ENCODE measurements at places on chromosomes 1 and 21.

- DNase-seq, result no peak
Measured at GRCh38 chr1:167922023-167922422, 8.1 kb upstream of the ADCY10 start.

DNA sequence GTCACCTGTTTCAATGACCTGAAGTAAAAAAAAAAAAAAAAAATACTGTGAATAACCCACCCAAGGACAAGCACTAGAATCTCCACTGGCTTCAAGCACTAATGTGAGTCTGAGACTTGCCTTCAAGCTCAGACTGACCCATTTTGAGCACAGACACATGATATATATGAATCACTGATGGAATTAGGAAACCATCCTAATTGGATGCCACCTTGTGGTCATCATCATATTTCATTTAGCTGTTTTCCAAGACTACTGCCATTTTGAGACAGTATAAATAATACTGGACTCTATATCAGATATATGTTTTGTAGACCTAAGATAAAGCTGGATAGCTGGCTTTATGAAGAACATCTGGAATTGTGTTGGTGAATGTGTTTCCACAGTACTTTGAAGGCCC, 1232.0 kb downstream of the KCNT2 start:
- no peak for DNase-seq

GRCh38 chr1:116382321-116382720, 9.3 kb downstream of the ATP1A1 start:
- no peak for DNase-seq

DNA sequence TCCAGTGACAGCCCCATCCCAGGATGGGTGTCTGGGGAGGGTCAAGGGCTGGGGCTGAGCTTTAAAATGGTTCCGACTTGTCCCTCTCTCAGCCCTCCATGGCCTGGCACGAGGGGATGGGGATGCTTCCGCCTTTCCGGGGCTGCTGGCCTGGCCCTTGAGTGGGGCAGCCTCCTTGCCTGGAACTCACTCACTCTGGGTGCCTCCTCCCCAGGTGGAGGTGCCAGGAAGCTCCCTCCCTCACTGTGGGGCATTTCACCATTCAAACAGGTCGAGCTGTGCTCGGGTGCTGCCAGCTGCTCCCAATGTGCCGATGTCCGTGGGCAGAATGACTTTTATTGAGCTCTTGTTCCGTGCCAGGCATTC, 24.2 kb downstream of the PCSK9 start:
- DNase-seq, result no peak

- DNase-seq, result no peak
Measured at GRCh38 chr1:56297904-56298303, 281.5 kb downstream of the PLPP3 start.

DNA sequence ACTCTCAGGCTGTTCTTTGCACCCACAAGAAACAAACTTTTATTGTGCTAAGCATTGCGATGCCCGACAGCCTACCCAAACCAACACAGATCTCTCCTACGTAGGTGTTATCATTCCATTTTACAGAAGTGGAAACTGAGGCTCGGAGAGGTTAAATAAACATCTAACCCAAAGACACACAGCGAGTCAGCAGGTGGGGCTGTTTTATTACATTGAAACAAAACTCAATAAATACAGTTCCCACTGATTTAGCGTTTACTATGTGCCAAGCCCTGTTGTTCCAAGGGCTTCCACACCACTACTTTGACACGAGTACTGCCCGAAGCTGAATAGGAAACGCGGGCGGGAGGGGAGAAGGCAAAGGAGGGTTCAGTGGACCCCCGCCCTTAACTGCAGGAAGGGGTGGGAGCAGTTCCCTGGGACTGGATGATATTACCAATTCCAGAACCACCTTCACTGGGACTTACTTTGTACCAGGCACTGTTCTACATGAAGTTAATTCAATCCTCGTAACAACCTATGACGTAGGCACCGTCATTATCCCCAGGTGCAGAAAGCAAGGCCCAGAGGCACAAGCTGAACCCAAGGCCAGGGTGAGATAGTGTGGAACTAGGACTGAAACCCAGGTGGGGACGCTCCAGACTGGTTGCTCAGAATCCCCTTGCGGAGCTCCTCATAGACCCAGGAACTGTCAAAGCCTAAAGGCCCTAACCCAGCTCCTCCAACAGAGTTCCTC, 19.3 kb upstream of the ALDH4A1 start:
- DNase-seq, result no peak

- no peak for DNase-seq
Measured at GRCh38 chr1:69438056-69438795, 129.5 kb upstream of the LRRC7 start.

DNA sequence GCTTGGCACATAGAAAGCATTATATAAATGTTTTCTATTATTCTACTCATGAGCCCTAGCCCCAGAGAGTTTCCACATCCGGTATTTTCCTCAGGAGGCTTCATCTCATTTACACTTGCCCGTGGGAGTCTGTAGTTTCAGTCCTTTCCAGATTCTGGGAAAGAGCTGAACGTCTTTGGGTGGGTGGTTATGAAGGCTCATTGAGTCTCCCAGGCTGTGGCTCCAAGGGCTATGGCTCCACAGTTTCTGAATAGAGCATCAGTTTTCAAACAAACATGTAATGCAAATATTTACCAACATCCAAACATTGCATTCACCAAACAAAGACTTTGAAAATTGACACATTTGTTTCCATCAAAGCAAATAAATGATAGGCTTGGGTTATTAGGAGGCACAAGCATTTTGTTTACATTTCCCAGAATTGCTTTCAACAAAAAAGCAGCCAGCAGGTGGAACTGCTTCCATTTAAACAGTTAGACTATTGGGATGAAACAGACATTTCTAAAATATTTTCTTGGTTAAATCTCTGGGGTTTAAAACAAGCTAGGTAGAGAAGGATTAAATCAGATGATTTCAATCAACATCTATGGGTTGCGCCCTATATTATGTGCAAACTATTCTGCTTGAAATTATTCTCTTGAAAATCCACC, 1.3 kb upstream of the LEMD1 start:
- no peak for DNase-seq

- DNase-seq, result no peak
Measured at GRCh38 chr1:8349961-8350360, 32.0 kb downstream of the SLC45A1 start.

- DNase-seq, result no peak
Measured at GRCh38 chr1:2882966-2883696, 81.6 kb upstream of the TTC34 start.

DNA sequence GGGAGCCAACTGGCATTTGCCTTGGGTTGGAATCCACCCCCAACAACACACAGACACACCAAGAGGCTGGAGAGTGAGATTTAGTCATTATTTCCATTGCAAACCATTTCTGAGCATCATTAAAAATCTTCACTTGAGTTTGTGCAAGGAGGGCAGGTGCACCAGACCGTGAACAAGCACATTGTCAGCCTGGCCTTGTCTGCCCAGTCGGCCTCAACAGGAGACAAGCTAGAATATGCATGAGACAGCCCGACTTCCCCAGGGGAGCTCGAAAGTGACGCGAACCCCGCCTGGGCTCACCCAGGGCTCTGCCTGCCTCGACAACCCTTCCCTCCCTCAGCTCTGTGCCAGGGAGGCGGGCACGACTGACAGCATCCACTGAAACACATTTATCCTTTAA, 15.4 kb upstream of the GUCA2B start:
- DNase-seq, result no peak

DNA sequence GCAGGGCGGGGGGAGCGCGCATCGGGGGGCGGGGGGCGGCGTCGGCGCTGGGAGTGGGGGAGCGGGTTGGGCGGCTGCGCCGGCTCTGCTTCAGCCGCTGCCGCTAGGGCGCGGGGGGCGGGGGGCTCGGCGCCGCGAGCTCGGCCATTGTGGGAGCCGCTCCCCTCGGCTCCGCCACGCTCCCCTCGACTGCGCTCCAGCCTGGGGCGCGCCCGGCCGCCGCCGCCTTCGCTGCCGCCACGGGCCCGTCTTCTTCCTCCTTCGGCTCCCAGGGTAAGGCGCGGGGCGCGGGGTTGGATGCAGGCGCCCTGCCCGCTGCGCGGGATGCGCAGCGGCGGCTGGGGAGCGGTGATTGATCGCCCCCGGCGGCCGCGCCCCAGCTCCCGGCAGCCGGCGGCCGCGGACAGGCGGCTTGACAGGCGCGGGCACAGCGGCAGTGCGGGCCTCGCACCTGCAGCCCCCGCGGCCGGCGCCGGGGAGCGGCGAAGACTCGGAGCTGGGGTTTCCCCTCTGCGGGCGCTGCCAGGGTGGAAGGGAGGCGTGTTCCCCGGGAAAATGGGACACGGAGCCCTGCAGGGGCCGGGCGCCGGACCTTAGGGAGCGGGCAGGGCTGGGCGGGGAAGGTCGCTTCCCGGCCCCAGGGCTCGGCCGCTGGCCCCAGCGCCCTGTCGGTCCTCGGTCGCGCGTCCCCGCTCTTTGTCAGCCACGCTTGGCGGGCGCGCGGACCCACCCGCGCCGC, 55.3 kb downstream of the NDUFS5 start:
- no peak for DNase-seq

- no peak for DNase-seq
Measured at GRCh38 chr1:61457526-61458040, 267.4 kb downstream of the TM2D1 start.

DNA sequence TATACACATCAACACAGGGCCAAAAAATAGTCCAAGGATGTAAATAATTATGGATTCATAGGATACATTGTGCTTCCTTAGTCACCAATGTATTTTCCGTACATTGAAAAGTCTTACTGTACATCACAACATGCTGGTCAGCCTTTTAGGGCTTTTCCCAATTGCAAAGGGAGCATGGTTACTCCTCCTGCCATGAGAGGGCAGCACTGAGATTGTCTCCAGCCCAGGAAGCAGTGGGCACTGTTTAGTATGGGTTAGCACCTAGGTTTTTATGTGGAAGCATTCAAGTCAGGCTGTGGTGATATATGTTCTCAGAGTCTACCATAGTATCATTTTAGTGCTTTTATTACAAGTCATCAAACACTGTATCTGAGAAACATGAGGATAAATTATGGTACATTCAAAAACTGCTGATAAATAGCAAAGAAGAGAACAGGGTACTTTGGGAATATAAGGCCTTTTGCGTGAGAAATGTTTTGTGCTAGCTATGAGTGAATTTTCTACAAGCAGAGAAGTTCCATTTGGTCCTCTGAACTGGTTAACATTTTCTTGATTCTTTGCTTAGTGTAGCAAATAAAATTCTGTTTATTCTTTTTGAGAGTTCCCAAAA, 34.0 kb downstream of the ST6GALNAC5 start:
- DNase-seq, result no peak

GRCh38 chr1:247456021-247456420, 1.9 kb downstream of the OR2B11 start:
- DNase-seq, result no peak

DNA sequence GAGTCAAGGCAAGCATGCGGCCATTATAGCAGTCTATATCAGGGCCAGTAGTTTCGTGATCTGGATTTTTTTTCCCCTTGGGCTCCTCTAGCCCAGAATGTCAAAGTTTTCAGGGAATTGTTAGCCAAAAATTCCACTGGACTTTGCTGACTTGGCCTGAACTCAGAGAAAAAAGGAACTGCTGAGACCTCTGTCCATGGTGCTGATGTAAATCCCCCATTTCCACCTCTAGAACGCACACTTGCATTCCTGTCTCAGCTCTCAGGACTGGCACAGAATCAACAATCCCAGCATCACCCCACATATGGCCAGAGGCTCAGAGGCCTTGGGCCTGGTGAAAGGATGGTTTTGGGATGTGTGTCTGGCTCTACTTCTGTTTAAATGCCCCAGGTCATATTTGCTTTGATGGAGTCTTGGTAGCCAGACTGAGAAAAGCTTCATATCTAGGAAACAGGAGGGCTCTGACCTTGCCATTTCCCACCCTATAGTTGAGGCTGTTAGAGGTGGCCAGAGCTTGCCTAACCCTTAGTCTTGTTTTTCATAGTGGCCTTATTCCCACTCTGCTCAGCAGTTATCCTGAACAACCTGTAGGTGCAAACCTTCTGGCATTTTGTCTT, 16.9 kb upstream of the EFCAB14 start:
- no peak for DNase-seq

GRCh38 chr1:43729816-43730463, 22.6 kb downstream of the ST3GAL3 start:
- no peak for DNase-seq

GRCh38 chr1:64166629-64167028, 36.8 kb upstream of the UBE2U start:
- DNase-seq, result no peak

DNA sequence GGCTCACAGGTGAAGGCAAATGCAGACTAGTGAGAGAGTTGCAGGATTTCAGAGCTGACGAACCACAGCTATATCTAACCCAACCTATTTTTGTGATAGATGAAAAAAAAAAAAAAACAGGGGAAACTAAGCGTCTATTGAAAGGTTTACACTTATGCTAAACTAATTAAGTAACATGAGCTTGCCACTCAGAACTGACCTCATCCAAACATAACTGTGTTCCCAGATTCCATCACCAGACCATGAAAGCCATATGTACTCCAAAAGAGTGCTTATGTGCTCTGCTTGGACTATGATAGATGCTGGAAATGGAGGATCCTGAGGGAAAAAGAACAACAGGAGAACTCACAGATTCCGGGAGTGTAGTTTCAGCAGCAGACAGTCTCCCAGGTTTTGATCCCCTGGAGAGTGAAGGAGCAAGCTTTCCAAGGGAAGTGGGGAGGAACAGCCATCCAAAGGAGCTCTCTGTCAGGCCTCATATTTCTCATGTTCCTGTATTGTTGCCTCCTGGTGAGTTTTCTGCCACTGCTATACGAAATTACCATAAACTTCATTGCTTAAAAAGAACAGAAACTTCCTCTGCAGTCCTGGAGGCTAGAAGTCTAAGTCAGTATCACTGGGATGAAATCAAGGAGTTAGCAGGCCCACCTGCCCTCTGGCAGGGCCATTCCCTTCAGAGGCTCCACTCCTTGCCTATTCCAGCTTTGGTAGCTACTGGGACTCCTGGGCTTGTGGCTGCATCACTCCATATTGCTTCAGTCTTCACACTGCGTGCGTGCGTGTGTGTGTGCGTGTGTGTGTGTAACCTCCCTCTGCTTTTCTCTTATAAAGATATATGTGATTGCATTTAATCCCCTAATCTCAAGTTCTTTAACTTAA, 38.1 kb downstream of the NIBAN1 start:
- no peak for DNase-seq

- DNase-seq, result no peak
Measured at GRCh38 chr1:167102906-167103573, 9.2 kb downstream of the STYXL2 start.

- no peak for DNase-seq
Measured at GRCh38 chr1:208270651-208271141, 26.5 kb upstream of the PLXNA2 start.

Measured in cerebellar nuclear complex (tissue), 1 donor.